ENCODE measurements at places on chromosomes 2 and 18.
A peak's percentile ranks its signal among the peaks of the same experiment; 100 is the strongest.

- DNase-seq: no peak
Measured at GRCh38 chr2:175161-175786, 88.6 kb downstream of the SH3YL1 start.

DNA sequence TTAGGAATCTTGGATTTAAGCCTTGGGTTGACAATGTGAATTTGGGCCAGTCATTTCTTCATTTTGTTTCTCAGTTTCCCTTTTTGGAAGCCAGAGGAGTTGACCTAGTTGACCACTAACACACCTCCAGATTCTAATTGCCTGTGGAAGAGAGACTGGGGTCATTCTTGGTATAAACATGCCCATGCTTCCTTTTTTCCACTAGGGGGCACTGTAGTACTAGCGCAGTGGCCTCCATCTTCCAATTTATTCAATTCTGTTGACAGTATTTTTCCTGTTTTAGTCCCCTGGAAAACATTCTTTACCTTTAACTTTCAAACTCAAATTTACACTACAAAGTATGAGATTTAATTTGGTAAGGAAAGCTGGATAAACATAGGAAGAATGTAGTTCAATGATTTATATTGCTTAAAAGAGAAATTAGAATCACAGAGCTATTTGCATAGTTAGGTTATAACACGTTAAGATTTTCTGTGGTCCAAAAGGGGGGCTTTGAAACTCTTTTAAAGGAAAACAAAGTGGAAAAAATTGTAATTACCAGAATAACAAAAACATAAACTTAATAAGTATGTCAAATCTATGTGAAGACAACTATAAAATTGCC, 57.5 kb upstream of the AGPS start:
- peak; percentile 51 for DNase-seq

GRCh38 chr2:46012618-46013240, 284.5 kb upstream of the EPAS1 start:
- DNase-seq: no peak

DNA sequence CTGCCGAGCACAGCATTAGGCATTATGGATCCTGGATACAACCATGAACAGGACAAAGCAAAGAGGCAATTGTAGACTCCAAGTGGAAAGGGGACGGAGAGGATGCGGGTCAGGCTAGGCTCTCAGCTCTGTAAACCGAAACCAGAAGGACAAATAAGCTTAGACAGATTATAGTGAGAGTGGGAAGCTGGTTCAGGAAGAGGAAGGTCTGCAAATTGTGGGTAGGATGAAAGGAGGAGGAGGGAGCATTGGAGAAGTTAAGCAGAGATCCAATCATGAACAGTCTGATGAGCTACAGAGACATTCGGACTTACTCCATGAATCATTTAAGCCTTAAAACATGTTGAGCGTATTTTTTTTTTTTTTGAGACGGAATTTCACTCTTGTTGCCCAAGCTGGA, 3.0 kb downstream of the MSH6 start:
- peak; percentile 7 for DNase-seq

GRCh38 chr2:23027396-23027795, 357.6 kb upstream of the KLHL29 start:
- no peak for DNase-seq

GRCh38 chr2:159362816-159363251, 76.3 kb upstream of the WDSUB1 start:
- peak; percentile 36 for DNase-seq

- DNase-seq: peak; percentile 86
Measured at GRCh38 chr2:55111570-55112228, 61.4 kb upstream of the RTN4 start.

GRCh38 chr2:8133363-8133762, 548.5 kb upstream of the ID2 start:
- DNase-seq: no peak

DNA sequence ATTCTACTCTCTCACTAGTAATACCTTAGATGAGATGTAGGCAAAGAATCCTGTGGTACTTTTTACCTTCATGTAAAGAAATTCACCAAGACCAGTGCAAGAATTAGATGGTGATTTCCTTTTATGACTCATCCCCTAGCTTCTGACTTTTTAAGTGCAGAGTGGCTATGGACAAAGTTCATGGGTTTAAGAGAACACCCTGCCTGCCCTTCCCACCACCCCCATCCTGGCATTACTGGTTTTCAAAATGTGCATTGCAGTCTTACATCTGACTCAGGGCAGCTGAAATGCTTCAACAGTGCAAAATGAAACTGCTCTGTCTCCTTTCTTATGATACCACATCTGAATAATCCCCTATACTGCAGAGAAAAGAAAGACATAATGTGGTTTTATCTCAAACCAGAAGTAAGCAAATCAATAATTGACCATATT, 22.6 kb downstream of the MAIP1 start:
- no peak for DNase-seq

DNA sequence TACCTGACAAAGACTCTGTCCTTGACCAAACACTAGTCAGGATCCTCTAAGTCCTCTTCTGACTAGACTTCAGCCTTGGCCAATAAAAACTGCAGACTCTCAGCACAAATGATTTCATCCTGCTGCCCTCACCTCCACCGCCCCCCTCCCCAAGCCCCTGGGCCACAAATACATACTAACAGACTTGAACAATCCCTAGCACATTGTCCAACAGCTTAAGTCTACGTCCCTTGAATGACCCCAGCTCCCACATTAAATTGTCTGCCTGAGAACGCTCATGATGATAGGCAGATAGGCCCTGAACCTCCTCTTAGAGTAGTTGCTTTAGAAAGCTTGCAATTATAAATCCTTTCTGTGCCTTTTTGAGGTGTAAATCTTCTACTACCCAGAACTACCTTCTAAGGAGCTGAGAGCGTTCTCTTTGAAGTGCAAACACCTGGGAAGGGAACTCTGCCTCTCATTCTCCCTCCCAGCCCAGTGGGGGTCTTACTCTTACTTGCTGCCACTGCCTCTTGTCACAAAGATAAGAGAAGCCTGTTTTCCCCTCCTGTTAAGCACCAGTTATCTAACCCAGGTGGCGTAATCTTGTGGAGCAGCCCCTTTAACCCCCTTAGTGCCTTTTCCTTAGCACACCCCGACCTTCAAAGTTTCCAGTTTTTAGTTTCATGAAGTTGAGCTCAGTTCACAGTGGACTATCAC, 1225.6 kb downstream of the LRP1B start:
- no peak for DNase-seq

DNA sequence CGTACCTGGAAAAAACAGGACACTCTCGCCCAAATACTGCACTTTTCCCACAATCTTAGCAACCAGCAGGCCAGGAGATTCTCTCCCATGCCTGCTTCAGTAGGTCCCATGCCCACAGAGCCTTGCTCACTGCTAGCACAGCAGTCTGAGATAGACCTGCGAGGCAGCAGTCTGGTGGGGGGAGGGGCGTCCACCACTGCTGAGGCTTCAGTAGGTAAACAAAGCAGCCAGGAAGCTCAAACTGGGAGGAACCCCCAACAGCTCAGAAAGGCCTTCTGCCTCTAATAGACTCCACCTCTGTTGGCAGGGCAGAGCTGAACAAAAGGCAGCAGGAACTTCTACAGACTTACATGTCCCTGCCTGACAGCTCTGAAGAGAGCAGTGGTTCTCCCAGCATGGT, 1202.8 kb upstream of the ACVR2A start:
- no peak for DNase-seq

- no peak for DNase-seq
Measured at GRCh38 chr2:49174750-49175149, 20.4 kb upstream of the FSHR start.
